ENCODE measurements at places on chromosomes 16 and 17. TPM values are rescaled to one million over a fixed set of nuclear protein-coding genes. Genes with fewer than 3 reads are reported as not detected.

LMF1 gene
- total RNA-seq: 50.0 TPM

CES3 gene
- 0.61 TPM for total RNA-seq

GRCh38 chr16:10590342-10590741 lies 9.9 kb upstream of the EMP2 start:
- DNase-seq: no peak

GRCh38 chr17:8532021-8532420 lies 96.3 kb downstream of the NDEL1 start:
- no peak for DNase-seq

DNA sequence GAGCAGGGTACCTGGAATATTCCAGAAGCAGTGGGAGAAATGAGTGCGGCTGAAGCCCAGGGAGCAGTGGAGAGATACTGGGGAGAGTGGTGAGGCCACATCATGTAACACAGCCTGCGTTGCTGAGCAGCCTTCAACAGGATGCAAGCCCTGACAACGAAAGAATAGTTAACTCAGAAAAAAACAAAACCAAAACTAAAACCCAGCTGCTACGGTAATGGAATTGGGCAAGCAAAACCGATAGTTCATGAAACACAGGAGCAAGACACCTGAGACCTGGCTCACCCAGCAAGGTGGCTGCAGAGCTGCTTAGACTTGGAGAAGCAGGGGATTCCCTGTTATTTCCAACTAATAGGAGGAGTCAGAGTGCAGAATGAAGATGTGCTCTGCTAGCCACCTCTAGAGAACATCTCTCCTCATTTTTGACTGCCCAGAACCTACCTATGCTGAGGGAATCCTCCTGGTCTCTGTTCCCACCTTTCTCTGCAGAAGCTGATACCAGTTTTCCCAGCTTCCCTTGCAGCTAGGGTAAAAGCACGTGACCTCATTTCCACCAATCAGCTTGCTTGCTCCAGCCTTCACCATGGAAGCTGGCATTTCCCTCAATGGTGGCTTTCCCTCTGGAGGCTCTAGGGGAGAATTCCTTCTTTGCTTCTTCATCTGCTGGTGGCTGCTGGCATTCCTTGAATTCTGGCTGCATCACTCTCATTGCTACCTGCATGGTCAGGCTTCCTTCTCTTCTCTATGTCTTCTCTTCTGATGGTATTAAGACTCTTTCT lies 59.4 kb upstream of the XYLT1 start:
- DNase-seq: peak; percentile 58

GRCh38 chr17:57868007-57868909 lies 18.4 kb upstream of the MRPS23 start:
- DNase-seq: no peak

- no peak for DNase-seq
Observed at GRCh38 chr17:2694381-2695242, 17.0 kb downstream of the CLUH start.

- no peak for DNase-seq
Observed at GRCh38 chr17:70314506-70314905, 145.2 kb downstream of the KCNJ2 start.

GRCh38 chr16:88685156-88686061 lies 898 bp downstream of the SNAI3 start:
- peak; percentile 49 for DNase-seq

DNA sequence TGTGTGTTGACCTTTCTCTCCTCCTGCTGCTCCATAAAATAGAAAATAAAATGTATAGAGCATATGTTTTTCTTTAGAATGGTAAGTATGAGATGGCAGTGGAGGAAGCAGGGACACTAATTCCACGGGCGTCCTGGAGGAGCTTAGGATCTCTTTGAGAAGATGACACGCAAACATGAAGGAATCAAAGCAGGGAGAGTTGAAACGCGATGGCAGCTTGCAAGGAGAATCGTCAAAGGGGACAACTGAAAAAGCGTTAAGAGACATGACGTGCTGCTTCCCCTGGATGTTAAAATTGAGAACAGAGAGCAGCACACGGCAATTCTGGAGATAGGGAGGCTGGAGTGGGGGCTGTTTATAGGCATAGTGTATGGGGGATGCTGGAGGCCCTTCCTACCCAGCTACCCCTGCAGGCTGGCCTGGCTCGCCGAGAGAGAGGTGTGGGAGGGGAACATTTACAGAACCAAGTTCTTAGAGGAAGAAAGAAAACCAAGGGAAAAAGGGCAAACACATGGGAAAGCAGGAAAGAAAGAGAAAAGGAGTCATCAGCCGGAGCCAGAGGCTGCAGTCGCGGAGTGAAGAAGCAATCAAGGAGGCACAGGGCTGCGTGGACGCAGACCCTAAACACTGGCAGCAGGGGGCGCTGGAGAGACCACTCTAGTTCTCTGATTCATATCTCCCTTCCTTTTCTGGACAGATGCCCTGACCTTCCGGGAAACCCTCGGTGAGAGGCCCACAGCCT lies 55.8 kb downstream of the MYH13 start:
- no peak for DNase-seq

GRCh38 chr16:47493381-47494337 lies 32.5 kb downstream of the PHKB start:
- DNase-seq: no peak

All from CD4-positive, alpha-beta memory T cell (primary cell).